Stimulated activated naive CD4-positive, alpha-beta T cell treated with Interleukin-2 at 50 U/mL for 16 hours (primary cell): ENCODE measurements at places on chromosomes 7 and 10.

DNA sequence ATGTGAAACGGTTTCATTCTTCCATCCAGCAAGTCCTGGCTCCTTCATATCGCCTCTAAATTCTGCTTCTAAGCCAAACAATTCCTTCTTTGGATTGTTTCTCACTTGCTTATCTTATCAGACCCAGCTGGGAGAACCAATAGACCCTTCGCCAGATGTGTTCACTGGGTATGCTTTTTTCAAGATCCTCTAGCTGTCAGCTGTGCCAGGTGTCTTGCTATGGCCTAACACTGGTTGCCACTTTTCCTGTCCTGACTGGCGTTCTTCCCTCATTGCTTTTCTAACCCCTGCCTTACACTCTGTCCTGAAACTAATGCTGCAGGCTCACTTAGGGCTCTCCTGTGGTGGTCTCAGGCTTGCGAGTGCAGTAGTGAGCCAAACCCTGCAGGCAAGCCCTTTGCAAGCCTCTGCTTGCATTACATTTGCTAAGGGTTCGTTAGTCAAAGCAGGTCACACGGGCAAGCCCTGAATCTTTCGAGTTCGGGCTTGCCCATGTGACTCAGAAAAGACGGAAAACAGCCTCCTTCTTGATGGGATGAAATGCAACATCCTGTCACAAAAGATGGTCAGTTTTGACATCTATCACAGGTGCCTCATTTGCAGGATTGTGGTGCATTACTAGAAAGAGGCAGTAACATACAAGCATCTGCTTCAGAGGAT is 92.8 kb downstream of the VWC2 start:
- DNase-seq: no peak

DNA sequence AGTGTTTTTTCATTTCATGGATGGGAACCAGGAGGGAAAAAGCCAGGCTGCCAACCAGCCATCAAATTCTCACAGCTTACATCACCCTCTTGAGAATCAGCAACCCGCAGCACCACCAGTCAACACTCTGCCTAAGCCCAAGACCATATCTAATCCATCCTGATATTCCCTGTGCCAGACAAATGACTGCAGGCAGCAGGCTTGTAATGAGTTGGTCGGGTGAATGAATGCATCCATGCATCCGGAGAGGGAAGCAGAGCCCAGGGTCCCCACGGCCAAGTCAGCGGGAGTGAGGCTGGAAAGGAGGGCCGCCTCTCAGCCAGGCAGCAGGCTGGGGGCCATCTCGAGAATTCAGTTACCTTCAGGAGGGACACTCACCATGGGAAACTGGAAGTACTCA is 46.9 kb downstream of the SLIT1 start:
- no peak for DNase-seq

GRCh38 chr7:94969434-94970084 is 62.2 kb downstream of the PPP1R9A start:
- DNase-seq: no peak

- no peak for DNase-seq
Measured at GRCh38 chr7:155999631-156000489, 187.6 kb upstream of the SHH start.

DNA sequence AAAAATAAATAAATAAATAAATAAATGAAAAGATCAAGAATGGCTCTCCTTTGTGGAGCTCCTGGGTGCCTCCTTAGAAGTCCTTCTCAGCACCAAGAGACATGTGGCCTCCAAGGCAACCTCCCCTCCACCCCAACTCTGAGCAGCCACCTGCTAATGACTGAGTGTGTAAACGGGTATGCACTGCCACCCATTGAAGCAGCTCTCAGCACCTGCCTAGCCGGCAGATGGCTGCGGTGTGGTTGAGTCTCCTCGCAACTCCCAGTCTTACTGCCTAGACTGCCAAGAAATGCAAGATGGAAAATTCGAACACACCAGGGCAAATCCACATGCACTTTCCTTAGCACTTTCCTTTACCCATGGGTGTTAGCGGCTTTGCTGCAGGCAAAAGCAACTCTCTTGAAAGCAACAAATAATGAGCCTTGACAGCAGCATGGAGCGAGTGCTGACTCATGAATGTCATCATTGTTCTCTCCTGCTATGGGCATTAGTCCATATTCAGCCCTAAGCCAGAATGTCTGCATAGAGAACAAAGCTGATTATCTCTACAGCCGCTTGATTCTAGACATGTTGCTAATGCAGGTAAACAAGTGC is 913.9 kb upstream of the AUTS2 start:
- no peak for DNase-seq
